Camera-type eye (tissue), 1 donor: ENCODE measurements at places on chromosomes 5 and 9. TPM values are rescaled to one million over a fixed set of nuclear protein-coding genes. Genes with fewer than 3 reads are reported as not detected.

SLCO6A1 gene
- not detected for total RNA-seq

OLFM1 gene
- total RNA-seq = 48.8 TPM

SLC6A7 gene
- 0.11 TPM for total RNA-seq

SLC6A3 gene
- total RNA-seq = 2.7 TPM

HK3 gene
- 1.9 TPM for total RNA-seq

TAL2 gene
- total RNA-seq = 12.0 TPM

FCN1 gene
- total RNA-seq = 4.9 TPM

TRIM7 gene
- 1.1 TPM for total RNA-seq

THBS4 gene
- 217 TPM for total RNA-seq

PCDHAC2 gene
- total RNA-seq = 39.0 TPM
